ENCODE measurements at places on chromosomes 3 and 15.

- no peaks in the 10 kb centered on the region for H3K4me1 ChIP-seq
- H3K4me3 ChIP-seq, result no peak overlapping the region
These were observed 22.5 kb upstream of the PPIB start for GRCh38 chr15:64185146-64185911.

DNA sequence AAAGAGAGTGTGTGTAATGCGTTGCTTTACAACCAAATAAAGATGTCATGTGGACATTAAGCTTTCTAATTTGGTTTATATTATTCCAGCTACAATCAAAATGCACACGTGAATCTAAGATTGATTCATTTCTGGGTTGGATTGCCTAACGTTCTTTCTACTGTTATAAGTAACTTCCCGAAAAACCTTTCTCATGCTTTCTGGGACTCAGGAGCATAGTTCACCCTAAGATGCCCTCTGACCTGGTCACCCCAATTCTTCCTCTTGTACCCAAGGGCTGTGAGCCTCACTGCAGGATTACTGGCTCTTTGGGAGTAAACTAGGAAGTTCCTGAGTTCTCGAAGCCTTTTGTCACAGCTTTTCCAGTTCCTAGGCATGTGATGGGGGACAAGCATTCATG lies 12.7 kb upstream of the LMCD1 start:
- peaks cover 20% of the 10 kb centered on the region for H3K4me1 ChIP-seq
- H3K27ac ChIP-seq, result peak overlapping the region; percentile 77
- DNase-seq, result no peak
- no peak overlapping the region for H3K4me3 ChIP-seq

GRCh38 chr3:40846451-40846850 lies 321.7 kb downstream of the ZNF621 start:
- H3K27ac ChIP-seq, result no peak overlapping the region
- H3K4me3 ChIP-seq, result no peak overlapping the region
- H3K4me1 ChIP-seq, result no peaks in the 10 kb centered on the region
- DNase-seq, result no peak
- H3K27me3 ChIP-seq, result no peaks in the 10 kb centered on the region

- DNase-seq, result peak; percentile 70
- peak overlapping the region; percentile 68 for H3K27ac ChIP-seq
- H3K4me1 ChIP-seq, result peaks cover 36% of the 10 kb centered on the region
- peak overlapping the region; percentile 29 for H3K4me3 ChIP-seq
- no peaks in the 10 kb centered on the region for H3K27me3 ChIP-seq
- H3K36me3 ChIP-seq, result peaks cover 6% of the 10 kb centered on the region
These were observed 19.5 kb downstream of the PPCDC start for GRCh38 chr15:75042730-75043508.

- no peaks in the 10 kb centered on the region for H3K4me1 ChIP-seq
- no peaks in the 10 kb centered on the region for H3K36me3 ChIP-seq
- no peaks in the 10 kb centered on the region for H3K27me3 ChIP-seq
- no peak for DNase-seq
These were observed 114.5 kb downstream of the RARB start for GRCh38 chr3:25542492-25543039.

DNA sequence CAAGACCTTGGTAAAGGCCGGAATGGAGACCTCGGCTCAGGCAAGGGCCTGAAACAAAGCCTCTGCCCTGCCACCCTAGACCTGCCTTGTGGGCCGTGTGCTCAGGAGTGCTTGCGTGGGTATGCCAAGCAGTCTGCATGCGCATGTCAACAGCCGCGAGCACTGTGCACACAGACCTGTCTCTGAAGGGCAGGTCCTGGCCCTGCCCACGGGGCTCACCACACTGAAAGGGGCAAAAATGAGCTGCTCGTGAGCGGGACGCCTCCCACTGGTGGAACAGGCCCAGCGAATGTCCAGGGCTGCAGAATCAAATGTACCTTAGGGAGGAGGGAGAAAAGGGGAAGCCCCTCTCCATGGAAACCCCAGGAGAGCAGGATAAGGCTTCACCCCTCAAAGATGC lies 44.3 kb upstream of the FGD5 start:
- no peaks in the 10 kb centered on the region for H3K4me1 ChIP-seq
- no peak overlapping the region for H3K4me3 ChIP-seq
- no peaks in the 10 kb centered on the region for H3K36me3 ChIP-seq
- no peaks in the 10 kb centered on the region for H3K27me3 ChIP-seq
- H3K27ac ChIP-seq, result no peak overlapping the region

- H3K27me3 ChIP-seq, result no peaks in the 10 kb centered on the region
- H3K36me3 ChIP-seq, result no peaks in the 10 kb centered on the region
- no peak for DNase-seq
These were observed 66.1 kb downstream of the NOX5 start for GRCh38 chr15:69080295-69081248.

DNA sequence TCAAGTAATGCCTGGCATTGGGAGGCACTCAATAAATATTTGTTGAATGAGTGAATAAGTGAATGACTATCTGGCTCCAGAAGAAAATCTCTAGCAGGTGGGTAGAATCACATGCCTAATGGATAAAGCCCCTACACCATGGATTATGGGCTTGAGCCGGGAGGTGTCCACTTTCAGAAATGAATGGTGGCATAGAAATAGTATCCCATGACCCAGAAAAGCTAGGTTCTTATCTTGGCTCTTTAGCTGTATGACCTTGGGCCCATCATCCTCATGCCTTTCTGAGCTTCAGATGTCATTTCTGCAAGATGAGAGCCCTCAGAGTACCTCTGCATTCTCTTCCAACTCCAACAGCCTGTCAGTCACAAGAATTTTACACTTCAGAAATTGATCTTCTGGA lies 37.3 kb upstream of the TNIK start:
- H3K36me3 ChIP-seq, result no peaks in the 10 kb centered on the region
- no peaks in the 10 kb centered on the region for H3K4me1 ChIP-seq
- no peak overlapping the region for H3K27ac ChIP-seq

- H3K4me1 ChIP-seq, result peaks cover 14% of the 10 kb centered on the region
- H3K27ac ChIP-seq, result peak overlapping the region; percentile 81
- H3K36me3 ChIP-seq, result no peaks in the 10 kb centered on the region
- DNase-seq, result no peak
These were observed 50.8 kb upstream of the MUC13 start for GRCh38 chr3:124985349-124985748.

- H3K4me1 ChIP-seq, result no peaks in the 10 kb centered on the region
- no peak overlapping the region for H3K27ac ChIP-seq
- H3K27me3 ChIP-seq, result no peaks in the 10 kb centered on the region
- no peak for DNase-seq
These were observed 55.7 kb upstream of the GRM7 start for GRCh38 chr3:6805236-6805635.

DNA sequence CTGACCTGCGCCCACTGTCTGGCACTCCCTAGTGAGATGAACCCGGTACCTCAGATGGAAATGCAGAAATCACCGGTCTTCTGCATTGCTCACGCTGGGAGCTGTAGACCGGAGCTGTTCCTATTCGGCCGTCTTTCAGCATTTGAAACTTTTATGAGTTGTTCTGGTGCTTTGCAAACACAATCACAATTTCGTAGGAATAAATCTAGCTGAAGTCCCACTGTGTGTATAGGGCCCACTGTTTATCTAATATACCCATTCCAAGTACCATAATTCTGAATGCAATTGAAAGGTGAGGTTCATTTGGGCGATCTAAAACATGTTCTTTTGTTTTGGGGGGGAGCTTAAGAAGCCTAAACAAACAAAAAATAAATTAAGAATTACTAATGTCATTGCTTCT lies 572.1 kb downstream of the FGF12 start:
- peak overlapping the region; percentile 6 for H3K4me3 ChIP-seq
- H3K4me1 ChIP-seq, result no peaks in the 10 kb centered on the region
- H3K27me3 ChIP-seq, result no peaks in the 10 kb centered on the region
- DNase-seq, result no peak
- no peak overlapping the region for H3K27ac ChIP-seq
- no peaks in the 10 kb centered on the region for H3K36me3 ChIP-seq
